ENCODE measurements at places on chromosomes 2 and 18.

DNA sequence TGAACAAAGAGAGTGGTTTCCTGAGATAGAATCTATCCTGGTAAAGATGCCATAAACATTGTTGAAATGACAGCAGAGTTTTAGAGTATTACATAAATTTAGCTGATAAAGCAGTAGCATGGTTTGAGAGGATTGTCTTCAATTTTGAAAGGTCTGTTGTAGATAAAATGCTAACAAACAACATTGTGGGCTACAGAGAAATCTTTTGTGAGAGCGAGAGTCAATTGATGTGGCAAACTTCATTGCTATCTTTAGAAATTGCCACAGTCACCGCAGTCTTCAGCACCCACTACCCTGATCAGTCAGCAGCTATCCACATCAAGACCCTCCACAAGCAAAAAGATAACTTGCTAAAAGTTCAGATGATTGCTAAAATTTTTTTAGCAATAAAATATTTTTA is 17.5 kb downstream of the VRK2 start:
- DNase-seq: no peak

- DNase-seq: no peak
Measured at GRCh38 chr2:10188211-10188610, 65.7 kb downstream of the RRM2 start.

GRCh38 chr2:234267534-234267933 is 217.0 kb downstream of the SPP2 start:
- no peak for DNase-seq

DNA sequence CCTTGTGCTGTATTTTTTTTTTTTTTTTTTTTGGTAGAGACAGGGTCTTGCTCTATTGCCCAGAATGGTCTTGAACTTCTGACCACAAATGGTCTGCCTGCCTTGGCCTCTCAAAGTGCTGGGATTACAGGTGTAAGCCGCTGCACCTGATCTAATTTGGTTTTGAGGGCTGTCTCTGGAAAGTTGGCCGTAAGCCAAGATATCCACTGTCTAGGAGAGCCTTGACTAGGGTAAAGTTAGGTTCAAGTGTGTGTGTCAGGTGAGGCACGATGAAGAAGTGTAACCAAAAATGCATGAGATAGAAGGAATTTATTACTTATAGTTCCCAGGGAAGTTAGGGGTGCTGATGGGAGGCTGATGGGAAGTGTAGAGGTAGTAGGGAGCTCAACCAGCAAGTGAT is 46.7 kb downstream of the INO80C start:
- no peak for DNase-seq

- DNase-seq: no peak
Measured at GRCh38 chr18:54210463-54210862, 14.0 kb downstream of the MBD2 start.

- no peak for DNase-seq
Measured at GRCh38 chr2:147094077-147094476, 750.8 kb upstream of the ACVR2A start.

DNA sequence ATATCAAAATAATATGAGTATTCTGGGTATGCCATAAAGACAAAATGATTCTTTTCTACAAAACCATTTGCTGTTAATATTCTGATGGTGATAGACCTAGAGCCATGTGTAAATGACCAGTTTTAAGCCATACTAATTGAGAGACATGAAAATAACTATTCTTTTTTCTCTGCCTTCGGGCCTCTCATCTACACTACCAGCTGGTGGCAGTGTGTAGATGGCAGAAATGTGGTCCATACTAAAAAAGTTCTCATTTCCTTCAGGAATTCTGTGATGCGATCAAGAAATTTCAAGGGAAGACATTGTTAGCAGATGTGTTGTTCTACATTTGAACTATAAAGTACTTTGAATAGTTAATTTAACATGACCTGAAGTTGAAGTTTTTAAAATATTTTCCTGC is 485.2 kb downstream of the TRIB2 start:
- DNase-seq: no peak

- no peak for DNase-seq
Measured at GRCh38 chr2:61770298-61770697, 83.6 kb downstream of the FAM161A start.
